Stimulated activated CD4-positive, alpha-beta T cell treated with anti-CD3 and anti-CD28 coated beads, Interleukin-15, amount 100 ng/mL, for 1 hour (primary cell): ENCODE measurements at places on chromosomes 2 and 18.

GRCh38 chr2:216775043-216775453, 79.7 kb upstream of the IGFBP5 start:
- no peak for DNase-seq

DNA sequence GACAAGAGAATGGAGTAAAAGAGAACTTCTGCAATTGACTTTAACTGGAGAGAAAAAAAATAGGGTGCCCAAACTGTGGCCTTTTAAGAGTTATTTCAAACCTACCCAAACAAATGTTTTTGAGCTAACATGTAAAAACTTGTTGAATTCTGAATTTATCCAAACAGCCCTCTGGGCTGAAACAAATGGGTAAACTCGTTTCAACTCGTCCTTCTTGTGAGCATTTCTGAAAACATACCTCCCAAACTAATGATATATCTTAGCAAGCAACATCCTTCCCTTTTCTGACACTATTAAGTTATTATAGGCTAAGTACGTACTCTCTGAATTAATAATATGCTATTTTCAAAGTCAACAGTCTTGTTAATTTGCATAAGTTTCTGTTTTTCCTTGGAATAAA, 793.0 kb upstream of the ACVR2A start:
- no peak for DNase-seq

DNA sequence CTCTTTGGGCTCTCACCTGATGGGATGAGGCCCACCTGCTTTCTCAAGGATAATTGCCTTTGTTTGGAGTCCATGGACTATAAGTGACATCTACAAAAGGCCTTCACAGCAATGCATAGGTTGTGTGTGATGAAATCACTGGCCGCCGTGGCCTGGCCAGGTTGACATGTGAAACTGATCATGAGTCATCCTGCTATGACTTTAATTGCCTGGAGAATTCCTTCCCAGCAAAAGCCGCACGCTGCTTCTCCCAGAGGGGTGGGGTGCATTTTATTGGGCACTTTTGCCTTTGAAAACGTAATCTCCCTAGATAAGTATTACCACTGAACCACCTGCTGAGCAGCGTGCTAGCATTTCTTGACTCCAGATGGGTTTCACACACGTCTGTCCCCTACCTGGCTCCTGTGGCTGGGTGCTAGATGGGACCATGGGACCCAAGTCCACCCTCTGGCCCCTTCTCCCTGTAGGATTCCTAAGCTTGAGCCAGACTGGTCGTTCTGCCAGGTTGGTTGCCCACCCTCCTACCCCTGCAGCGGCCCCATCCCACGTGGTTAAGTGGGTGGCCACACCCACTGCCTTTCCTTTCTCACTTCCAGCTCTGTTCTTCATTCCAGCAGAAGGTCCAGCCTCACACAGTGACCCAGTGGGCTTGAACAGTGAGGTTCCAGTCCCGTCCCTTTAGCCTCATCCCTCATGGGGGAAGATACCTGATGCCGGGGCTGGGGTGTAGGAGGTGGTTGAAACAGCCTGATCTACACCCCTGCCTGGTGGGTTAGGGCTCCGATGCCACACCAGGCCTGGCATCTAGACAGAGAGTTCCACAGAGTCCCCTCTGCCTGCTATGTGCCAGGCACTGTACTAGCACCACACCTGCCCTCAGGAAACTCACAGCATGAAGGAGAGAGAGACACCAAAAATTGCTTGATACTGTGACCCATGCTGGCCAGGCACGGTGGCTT, 89.6 kb downstream of the GBX2 start:
- no peak for DNase-seq

- DNase-seq = no peak
Observed at GRCh38 chr2:118525346-118525745, 322.1 kb downstream of the EN1 start.

DNA sequence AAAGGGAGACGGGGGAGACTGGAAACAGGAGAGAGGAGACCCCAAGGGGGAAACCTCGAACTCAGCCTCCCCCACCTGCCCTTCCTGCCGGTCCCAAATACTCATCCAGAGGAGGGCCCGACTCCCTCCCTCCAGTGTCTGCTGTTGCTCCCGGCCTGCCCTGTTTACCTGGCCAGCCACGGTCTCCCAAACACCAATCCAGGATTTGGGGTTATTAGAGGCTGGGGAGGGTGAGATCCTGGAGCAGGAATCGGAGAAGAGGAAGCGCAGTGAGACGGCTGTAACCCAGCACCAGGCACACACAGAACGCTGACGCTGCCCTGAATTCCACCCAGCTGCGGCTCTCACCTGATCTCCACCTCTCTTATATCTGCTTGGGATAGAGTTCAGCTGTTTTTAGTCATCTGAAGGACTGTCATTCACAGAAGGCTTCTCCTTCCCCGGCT, 213.0 kb downstream of the TNS1 start:
- DNase-seq = no peak

GRCh38 chr18:63975628-63976027, 5.7 kb downstream of the SERPINB8 start:
- DNase-seq = no peak

GRCh38 chr2:171386627-171387026, 47.2 kb downstream of the METTL8 start:
- no peak for DNase-seq

DNA sequence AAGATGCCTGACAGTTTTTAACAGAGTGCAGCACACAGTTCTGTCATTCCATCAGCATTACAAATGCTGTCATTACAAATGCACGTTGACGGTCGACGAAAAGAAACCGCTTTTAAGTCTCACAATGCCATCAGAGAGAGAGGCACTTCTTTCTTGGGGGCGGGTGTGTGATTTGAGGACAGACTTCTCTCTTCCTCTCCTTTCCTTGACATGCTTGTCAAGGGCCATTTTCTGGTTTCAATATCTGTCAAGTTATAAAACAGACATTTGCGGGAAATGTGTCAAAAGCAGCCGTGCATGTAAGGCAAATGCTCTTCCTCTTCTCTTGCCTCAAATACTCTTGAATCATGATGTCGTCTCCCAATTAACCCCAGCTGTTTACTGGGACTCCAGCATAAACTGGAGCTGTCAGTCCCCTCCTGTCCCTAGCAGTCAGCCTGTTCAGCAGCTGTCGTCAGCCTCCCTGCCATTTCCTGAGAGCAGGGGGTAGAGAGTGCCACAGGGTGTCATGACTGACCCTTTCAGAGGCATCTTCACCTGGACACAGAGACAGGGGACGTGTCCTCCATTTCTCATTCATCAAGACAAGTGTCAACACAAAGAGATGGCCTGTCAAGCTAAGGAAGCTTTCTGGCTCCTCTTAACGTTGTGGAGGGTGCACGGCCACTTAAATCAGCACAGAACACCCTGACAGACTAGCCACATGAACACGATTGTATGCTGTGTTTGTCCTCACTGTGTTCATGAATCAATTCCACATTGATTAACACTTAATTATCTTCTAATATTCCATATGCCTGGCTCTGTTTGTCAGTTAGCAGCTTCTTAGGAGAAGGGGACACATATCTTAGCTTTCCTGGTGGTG, 305.4 kb upstream of the RAB6C start:
- no peak for DNase-seq

DNA sequence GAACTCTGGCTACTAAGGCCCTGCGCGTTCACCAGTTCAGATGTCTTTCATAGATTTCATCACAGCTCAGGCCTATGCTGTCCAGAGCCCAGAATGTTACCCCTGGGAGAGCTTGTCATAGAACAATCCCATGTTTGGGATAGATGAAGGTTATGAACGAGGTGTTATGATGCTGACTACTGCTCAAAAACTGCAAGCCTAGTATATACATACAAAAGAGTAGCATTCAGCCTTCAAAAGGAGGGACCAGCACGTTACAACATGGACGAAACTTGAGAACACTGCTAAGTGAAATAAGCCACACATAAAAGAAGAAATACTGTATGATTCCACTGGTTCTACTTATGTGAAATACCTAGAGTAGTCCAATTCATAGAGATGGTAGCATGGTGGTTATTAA, 401.9 kb downstream of the NBAS start:
- no peak for DNase-seq

GRCh38 chr2:144217853-144218633, 301.9 kb downstream of the ZEB2 start:
- DNase-seq = no peak

GRCh38 chr2:6336752-6337471, 528.8 kb downstream of the CMPK2 start:
- DNase-seq = no peak

DNA sequence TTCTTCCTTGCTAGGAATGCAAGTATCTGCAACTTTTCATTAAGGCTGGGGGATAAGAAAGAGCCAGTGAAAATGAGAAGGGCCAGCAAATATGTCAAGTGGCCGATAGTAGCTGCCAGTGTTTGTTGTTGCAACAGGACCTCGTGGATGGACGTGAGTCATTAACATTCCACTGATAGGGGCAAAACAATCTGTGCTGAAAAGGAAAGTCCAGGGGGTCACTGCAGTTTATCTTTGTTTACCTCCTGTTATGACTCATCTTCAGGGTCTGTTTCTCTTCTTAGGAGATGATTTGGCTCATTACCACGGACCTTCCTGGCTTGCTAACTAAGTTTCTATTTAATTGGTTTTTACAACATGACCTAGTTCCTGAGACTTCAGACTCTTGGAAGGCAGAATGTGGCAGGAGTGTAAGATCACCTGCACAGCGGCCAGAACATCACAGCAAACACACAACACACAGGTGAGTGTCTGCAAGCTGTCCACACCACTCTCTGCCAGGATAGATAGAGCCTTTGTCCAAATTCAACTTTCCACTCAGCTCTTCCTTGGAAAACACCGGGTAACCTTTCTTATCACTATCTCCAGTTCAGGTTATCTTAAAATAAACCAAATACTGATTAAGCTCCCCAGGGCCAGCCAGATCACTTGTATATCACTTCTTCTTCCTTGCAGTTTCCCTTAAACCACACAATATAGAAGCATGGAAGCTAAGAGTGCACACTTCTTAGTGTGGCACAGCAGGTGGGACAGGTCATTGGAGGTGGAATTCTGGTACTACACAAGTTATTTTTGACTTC, 157.5 kb upstream of the LMAN1 start:
- no peak for DNase-seq

DNA sequence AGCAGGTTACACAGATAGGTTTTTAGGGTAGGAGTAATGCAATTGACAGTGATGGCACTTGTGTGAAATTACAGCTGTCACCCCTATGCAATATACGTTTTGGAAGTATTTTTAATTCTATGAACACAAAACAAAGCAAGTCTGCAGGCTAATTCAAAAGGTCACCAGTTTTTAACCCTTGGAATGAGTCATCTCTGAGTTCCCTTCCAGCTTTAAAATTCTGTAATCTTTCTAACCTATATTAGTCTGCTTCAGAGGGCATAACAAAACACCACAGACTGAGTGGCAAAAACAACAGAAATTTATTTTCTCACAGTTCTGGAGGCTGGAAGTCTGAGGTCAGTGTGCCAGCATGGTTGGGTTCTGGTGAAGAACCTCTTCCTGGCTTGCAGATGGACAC, 596.9 kb upstream of the HNMT start:
- no peak for DNase-seq

DNA sequence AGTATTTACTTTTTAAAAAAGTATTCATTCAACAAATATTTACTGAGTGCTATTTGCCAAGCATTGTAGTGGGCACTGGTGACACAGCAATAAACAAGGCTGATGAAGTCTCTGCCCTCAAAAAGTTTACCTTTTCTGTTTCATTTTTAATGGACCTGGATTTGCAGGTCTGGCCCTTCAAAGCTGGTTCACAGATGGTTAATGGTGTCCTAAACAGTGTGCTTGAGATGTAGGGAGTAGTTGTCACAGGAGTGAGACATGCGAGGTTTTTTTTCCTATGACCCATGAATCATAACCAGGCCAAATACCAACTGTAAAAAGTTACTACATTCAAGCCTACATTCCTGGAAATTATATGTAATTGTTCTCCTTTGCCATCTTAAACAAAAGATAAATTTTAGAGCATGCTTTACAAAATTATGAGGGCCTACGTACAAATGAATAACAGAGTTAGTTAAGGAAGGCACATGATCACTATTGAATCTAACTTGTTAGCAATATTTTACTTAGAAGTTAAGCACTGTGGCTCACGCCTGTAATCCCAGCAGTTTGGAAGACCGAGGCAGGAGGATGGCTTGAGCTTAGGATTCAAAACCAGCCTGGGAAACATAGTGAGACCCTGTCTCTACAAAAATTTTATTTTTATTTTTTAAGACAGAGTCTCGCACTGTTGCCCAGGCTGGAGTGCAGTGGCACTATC, 223.9 kb downstream of the MBD5 start:
- DNase-seq = no peak

GRCh38 chr2:172753610-172754009, 18.0 kb downstream of the RAPGEF4 start:
- DNase-seq = no peak

DNA sequence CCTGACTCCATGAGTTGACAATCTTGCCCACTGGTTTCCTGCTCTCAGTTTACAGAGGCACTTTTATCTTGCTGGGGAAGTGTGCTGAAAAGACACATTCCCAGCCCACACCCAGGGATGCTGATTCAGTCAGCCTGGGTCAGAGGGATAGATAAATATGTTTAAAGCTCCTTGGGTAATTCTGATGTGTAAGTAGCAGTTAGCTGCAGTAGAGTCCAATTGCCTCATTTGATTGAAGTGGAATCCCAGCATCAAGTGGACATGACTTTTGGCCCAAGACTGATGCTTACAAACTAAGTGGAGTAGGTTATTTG, 29.4 kb downstream of the PSD4 start:
- DNase-seq = no peak

DNA sequence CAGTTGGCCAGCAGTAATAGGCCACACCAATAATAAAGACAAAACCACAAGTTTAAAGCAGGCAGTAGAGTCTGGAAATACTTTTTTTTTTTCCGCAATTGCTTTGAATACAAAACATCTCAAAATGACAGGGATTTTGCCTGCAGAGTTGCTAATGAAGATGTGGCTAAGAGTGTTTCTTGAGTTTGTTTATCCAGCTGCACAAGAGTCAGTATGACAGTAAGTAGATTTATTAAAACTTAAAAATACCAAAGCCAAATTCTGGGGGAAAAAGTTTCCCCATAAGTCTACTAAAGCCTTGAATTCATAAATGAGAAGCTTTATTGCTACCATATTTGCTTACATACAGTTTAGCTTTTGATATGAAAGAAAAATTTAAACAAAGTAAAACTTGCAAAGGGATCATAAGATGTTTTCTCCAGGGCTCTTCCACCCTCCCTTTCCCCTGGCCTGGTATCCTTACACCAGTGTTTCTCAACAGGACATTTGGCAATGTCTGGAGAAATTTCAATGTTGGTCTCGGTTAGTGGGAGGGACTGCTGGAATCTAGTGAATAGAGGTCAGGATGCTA, 3.9 kb upstream of the DSEL start:
- no peak for DNase-seq

DNA sequence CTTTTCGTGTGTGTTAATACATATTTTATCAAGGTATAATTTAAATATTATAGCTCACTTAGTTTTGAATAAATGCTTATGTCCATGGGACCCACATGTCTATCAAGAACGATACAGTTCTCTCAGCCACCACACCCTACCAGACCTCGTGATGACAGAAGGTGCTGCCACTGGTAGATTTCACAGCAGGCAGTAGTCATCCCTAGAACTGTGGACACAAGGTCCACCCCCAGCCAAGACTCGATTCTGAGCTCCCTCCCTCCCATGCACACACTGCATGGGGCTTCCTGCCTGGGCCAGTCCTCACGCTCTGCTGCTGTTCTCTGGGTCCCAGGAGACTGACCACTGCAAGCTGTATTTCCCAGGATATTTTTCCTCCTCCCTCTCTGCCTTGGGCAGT, 26.5 kb upstream of the CREB1 start:
- DNase-seq = no peak
